Activated T-cell treated with anti-CD3 and anti-CD28 coated beads, Interleukin-2, amount 50 U/mL, for 48 hours (primary cell): ENCODE measurements at places on chromosomes 13 and 19.
A peak's percentile ranks its signal among the peaks of the same experiment; 100 is the strongest.

DNA sequence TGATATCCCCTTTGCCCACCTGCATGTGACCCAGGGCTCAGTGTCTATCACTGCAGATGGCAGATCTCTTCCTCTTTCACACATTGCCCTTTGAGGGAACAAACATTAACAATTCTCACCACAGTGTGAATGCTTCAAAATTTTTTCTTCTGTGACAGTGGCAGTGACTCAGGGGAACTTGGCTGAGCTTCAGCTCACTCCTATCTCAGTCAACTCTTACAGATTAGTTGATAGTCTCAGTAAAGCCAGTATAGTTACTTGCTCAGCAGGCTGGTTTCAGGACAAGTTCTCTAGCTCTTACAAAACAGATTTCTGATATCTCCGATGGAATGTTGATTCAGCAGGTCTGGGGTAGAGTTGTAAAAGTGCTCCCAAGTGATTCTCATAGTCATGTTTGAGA is 166.9 kb downstream of the DLEU7 start:
- DNase-seq: no peak

- no peak for DNase-seq
Observed at GRCh38 chr19:7900401-7900870, 3.2 kb upstream of the MAP2K7 start.

GRCh38 chr13:44395976-44396694 is 22.5 kb downstream of the SERP2 start:
- DNase-seq: no peak

- peak; percentile 95 for DNase-seq
Observed at GRCh38 chr19:11694533-11695439, 44.0 kb downstream of the ZNF823 start.

DNA sequence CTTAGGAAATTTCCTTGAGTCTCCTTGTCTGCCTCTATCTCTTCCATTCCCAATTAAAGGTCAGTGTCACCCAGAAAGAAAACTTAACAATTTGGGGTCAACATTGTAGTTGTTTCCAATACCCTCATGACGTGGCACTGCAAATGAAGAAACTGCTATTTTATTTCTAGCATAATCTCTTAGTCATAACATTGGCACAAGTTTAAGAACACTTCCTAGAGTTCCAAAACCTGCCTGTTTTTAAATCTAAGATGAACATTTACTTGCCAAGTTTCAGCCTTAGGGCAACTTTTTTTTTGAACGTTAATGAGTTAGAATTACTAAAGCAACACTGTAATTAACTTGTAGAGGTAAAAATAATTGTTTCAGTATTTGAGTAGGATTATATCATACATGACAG is 108.0 kb downstream of the LMO7 start:
- DNase-seq: no peak

DNA sequence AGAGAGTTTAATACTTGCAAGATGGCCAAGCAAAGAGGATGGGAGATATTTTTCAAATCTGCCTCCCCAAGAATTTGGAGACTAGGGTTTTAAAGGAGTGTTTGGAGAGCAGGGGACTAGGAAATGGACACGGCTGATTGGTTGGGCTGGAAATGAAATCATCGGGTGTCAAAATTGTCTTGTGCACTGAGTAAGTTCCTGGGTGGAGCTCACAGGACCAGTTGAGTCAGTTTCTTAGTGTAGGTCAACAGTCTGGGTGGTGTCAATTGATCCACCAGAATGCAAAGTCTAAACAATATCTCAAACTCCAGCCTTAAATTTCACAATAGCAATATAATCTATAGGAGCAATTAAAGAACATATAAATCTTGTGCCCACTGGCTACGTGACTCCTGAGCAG is 23.0 kb upstream of the CEACAM4 start:
- no peak for DNase-seq

GRCh38 chr19:9945319-9945966 is 9.1 kb upstream of the OLFM2 start:
- DNase-seq: no peak

DNA sequence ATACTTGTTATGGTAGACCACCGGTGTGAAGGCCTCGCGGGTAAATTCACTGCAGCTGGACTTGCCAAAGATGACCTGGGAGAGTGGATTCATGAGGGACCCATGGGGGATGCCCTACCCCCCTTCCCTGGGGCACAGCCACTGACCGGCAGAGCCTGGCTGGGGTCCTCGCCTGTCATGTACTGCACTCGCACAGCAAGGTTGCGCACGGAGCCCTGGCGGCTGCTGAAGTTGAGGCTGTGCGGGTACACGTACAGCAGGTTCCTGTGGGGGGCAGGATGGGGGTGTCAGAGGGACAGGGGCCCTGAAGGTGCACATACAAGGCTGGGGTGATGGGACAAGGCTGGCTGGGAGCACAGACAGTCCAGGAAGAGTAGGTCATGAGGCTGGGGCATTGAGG is 1.4 kb upstream of the ANGPTL8 start:
- no peak for DNase-seq

GRCh38 chr13:76792731-76793347 is 93.4 kb downstream of the KCTD12 start:
- no peak for DNase-seq

DNA sequence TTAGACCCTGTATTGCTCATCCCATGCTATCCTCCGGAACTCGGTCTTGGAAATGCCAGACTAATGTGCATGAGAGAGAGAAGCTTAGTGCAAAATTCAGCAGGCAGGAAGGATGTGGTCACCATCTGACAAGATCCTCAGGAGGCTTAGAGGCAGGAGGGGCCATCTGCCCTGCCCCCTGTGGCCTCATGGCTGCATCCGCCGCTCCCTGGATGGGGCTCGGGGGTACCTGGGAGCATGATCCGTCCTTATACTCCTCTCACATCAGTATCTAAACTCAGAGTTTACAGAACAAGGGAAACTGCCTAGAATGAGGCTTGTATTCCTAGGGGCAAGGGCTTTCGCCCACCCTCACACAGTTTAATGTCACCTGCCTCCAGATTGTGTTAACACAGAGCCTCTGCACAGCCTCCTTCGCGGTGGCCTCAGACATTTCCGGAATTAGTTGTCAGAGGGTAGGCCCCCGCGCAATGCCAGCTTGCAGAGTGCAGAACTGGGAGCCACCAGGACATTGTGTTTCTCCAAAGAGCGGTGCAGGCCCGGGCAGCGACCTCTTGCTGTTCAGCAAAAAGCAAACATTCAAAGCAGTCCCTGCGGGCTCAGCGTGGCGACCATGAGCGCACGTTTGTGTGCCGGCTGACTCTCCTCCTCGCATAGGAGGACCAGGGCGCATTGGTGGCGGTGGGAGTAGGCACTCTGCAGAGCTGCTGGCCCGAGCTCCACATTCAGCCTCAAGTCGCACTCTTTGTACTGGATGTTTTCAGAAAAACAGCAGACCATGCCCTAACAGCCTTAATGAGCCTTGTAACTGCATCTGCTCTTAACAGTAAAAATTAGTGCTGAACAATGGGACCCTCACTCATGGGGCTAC is 39.1 kb downstream of the GPR12 start:
- peak; percentile 55 for DNase-seq

GRCh38 chr19:44955505-44956439 is 592 bp downstream of the CLPTM1 start:
- DNase-seq: peak; percentile 24

DNA sequence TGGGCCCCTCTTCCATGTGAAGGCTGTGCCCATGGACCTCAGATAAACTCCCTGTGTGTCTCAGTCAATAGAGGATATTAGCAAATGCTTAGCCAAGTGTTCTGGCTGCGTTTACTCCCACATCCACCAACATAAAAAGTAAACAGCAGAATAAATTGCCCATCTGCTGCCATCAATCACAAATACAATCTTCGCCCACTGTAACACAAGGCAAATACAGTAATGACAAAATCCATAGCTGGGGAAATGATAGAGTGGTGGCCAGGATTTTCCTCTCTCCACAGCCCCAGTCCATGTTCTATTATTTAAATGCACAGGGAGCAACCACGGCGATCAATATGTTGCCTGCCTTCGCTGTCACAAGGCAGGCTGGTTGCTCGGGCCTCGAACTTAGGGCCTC is 376.5 kb downstream of the UQCRFS1 start:
- DNase-seq: no peak

DNA sequence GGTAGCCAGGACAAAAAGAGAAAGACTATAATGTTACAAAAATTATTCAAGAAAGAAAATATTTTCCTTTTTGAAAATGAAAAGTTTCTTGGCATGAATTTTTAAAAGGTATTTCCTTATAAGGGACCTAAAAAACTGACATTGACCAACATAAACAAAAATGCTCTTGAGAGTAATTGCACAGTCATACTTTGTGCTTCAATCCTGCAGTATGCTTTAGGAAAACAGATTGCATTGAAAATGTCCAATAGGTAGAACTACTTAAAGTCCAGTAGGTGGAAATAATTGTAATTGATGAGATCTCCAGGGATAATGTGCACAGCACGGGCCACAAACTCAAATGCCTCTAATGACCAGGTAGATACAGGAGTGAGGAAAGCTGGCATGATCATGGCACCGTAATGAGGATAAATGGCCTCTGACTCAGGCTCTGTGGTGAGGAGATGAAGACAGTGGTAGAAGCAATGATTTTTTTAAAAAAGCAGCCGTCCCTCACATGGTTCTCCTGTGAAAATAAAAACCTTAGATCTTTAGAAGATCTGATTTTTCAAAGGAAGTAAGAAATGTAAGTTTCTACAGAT is 278.0 kb downstream of the ITGBL1 start:
- DNase-seq: no peak

GRCh38 chr19:46728693-46729339 is 11.9 kb upstream of the PRKD2 start:
- DNase-seq: peak; percentile 83

DNA sequence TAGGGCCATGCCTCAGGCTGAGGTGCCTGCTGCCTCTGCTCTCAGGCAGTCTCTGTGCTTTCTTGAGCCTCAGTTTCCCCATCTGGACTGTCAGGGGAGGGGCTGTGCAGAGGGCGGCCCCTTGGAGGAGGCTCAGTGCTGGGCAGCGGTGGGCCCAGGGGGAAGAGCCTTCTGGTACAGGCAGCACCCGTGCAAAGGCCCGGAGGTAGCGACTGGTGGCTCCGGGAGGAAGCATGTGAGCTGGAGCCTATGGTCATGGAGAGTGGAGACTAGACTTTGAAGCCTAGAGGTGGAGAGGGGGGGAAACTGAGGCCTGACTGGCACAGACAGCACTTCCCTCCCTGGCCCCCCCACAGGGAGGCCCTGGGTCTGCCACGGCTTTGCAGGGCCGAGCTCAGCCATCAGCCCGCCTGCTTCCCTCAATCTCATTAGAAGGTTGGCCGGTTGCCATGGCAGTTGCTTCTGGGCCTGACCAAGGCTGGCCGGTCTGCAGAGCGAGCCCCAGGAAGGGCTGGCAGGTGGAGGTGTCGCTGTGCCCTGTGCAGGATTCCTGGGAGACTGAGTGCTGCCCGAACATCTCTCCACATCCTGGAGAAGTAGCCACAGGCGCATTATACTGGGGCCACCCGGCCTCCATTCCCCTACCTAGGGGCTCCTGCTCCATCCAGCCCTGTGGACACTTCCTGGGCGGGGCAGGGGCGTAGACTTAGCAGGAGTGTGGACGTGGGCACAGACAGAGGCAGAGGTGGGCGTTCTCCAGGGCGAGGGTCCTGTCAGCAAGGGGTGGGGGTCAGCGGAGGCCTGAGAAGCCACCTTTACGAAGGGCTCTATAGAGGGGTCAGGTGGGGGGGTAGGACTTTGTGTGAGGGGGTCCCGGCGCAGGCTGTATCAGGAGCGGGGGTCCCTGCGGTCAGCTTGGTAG is 53.2 kb downstream of the CRTC1 start:
- DNase-seq: no peak

DNA sequence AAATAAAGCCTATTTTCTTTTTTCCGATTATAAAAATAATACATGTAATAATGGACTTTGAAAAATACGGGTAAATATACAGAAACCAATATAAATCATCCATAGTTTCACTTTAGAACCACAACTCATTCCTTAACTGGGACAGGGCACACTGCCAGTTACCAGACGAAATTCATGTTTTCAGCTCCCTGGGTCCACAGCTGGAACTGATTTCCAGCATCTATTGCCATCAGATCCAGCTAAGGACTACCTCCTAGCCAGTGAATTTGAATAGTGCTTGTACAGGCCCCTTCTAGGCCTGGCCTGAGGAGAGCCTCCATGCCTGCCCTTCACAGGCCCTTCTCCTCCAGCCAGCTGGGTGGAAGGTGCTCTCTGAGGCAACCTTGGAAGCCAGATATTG is 30.0 kb upstream of the ATP12A start:
- no peak for DNase-seq

- no peak for DNase-seq
Observed at GRCh38 chr19:5530701-5531100, 37.1 kb downstream of the TINCR start.

GRCh38 chr13:30362869-30363268 is 55.5 kb upstream of the KATNAL1 start:
- no peak for DNase-seq

DNA sequence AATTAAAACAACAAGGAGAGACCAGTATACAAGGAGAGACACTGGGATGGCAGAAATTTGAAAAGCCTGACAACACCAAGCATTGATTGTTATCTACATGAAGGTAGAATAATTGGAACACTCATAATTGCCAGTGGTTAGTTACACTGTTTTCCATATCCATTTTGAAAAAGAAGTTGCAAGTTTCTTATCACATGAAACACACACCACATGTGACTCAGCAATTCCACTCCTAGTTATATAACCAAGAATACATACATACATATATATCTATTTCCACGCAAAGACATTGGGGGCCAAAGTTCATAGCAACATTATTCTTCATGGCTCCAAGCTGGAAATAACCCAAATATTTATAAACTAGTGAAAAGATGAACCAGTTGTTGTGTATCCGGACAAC is 15.2 kb upstream of the PABPC3 start:
- no peak for DNase-seq

GRCh38 chr13:96710166-96710862 is 284.0 kb downstream of the OXGR1 start:
- no peak for DNase-seq

GRCh38 chr13:54016542-54016941 is 987.9 kb downstream of the OLFM4 start:
- DNase-seq: no peak

DNA sequence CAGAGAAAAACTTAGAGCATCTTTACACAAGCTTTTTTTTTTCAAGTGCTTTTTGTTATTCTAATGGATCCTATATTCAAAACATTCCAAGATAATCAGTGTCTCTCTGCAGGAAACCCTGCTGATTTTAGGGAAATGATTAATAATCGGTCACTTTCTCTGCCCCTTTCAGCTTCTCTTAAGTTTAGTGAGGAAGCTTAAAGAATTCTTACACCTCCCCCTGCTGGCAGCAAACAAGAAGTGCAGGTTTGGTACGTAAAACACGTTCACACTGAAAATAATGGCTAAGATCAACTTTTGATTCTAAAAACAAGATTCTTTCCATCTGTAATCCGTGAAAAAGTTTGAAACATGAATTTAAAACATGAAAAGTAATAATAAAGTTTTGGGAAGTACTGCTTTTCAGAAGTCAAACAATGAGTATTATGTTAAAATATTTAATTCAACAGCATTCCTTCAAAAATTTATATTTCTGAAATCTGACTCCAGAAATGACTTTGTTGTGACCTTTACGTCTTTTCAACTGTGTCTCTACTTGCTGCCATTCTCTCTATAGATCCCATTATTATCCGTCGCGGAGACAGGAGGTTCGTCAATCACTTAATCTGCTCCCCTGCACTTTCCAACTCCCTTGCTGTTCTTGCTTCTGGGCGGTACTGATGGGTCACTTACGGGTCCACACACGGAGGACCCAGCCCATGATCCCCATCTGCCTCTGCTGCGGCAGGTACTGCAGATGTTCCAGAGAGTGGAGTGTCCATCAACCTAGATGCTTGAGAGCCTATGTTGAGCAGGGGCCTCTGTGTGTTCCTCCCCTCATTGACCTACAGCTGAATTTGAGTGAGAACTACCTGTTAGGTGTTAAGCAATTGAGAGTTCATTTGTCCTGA is 203.1 kb upstream of the EDNRB start:
- peak; percentile 20 for DNase-seq
